Coronary artery (tissue), 2 donors: ENCODE measurements at places on chromosomes 11 and 22.

DNA sequence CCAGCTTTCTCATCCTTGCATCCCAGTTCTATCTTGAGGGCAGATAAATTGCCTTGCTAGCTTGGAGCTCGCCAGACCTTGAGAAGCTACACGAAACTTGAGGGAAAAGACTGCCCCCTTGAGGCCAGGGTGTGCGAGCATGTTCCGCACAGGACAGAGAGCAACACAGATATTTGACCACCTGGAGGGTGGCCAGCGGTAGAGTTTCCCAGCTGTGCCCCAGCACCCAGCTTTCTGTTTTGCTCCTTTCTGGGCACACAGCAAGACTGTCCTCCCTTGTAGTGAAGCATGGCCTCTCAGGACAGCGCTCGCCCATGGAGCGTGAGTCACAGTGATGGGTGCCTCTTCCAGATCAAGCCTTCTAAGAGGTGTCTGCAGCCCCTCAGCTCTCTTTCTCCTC lies 23.5 kb downstream of the SPATA19 start:
- DNase-seq, result peak; percentile 70

- DNase-seq, result no peak
Measured at GRCh38 chr11:7610393-7610792, 62.9 kb downstream of the CYB5R2 start.

GRCh38 chr11:13126430-13126829 lies 117.3 kb downstream of the RASSF10 start:
- DNase-seq, result no peak

DNA sequence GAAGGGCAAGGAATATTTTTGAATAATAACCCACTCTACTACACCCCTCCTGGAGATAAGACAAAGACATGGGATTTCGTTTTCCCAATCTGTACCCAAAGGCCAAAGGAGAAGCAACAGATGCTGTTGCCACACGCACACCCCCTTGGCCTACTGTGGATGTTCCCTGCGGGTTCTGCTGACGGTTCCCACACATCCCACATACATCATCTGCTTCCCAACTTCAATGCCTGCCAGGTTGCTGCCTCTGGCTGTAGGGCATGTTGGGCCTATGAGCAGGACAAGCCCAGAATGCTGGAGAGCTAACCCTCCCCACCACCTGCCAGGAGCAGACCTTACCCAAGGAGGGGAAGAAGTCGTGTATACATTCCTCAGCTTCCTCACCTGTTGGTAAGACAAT lies 13.6 kb upstream of the RBFOX2 start:
- DNase-seq, result no peak

- no peak for DNase-seq
Measured at GRCh38 chr22:46942799-46943785, 180.6 kb downstream of the TBC1D22A start.

DNA sequence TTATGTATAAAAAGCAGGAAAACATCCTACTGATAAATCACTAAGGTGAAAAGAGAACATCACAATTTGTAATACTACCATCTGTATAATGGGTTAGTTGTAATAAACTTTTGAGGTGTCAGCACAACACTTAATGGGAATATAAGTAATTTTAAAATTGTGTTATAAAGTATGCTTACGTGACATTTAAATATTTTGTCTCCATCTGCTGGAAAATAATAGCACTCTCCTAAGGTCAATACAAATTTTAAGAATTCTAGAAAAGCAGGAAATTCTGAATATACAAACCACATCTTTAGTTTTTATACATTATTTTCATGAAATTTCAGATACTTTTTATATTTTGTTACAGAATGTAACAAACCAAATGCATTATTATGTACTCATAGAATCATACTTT lies 19.5 kb downstream of the CWF19L2 start:
- DNase-seq, result no peak

- DNase-seq, result peak; percentile 69
Measured at GRCh38 chr11:2511421-2512369, 66.9 kb downstream of the KCNQ1 start.

- no peak for DNase-seq
Measured at GRCh38 chr11:21603886-21604285, 589.0 kb upstream of the ANO5 start.

DNA sequence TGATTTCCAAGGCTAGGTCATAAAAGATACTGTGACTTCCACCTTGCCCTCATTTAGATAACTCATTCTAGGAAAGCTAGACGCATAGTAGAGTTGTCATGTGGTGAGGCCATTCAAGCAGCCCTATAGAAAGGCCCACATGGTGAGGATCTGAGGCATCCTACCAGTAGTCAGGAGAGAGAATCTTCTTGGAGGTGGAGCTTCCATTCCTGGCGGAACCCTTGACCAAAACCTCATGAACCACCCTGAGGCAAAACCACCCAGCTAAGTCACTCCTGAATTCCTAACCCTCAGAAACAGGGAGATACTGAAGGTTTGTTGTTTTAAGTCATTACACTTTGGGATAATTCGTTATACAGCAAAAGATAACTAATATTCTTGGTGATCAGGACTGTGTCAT lies 2.9 kb upstream of the HDHD5 start:
- DNase-seq, result no peak

DNA sequence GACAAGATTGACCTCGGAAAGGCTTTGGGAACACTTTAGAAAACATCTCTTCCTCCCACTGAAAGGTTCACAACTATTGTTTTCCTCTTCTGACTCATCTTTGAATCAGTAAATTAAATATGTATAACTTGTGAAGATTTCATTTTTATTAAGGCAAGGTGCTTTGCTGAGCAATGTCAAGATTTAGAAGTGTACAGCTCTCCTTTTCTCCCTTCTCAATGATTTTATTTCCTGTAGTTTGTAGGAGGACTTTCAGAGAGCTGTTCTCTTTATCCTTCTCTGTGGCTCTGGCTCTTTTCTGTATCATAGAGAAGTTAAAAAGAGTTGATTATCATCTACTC lies 594.2 kb downstream of the METTL15 start:
- DNase-seq, result no peak

DNA sequence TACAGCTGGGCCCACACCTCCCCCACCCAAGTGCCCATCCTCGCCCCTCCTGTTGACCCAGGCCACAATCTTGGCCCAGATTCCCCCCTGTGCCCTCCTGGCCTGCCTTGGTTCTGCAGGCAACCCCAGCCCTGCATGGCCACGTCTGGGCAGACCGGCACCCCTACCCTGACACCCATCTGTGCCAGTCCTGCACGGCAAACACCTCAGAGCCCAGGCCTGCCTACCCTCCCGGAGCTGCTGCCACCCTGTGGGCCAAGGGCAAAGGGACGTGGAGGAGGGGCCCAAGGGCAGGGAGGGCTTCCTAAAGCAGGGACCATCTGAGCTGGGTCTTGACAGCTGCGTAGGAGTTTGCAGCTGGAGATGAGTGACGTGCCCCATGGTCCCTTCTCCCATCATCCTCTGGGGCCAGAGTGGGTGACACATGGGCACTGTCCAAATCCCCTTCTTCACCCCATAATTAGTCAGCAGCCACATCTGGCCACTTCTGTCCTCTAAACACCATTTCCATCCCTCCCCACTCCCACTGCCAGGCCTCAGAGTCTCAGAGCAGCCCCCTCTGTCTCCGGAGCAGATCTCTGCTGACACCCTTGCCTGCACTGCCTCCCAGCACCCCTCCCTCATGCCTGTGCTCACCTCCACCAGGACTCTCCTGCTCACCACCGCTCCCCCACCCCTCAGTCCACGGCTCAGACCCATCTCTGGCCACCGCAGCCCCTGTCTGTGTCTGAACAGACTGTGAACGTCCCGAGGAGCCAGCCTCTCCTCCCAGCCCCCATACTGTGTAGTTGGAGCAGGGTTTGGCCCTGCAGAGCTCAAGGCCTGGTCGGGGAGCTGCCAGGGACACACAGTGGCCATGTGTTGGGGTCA lies 35.6 kb upstream of the PPARA start:
- DNase-seq, result no peak

GRCh38 chr22:35582861-35583670 lies 34.1 kb downstream of the MB start:
- DNase-seq, result no peak

GRCh38 chr11:64472593-64473455 lies 113.9 kb downstream of the RPS6KA4 start:
- peak; percentile 31 for DNase-seq

GRCh38 chr11:123474994-123475393 lies 44.9 kb downstream of the GRAMD1B start:
- DNase-seq, result no peak

DNA sequence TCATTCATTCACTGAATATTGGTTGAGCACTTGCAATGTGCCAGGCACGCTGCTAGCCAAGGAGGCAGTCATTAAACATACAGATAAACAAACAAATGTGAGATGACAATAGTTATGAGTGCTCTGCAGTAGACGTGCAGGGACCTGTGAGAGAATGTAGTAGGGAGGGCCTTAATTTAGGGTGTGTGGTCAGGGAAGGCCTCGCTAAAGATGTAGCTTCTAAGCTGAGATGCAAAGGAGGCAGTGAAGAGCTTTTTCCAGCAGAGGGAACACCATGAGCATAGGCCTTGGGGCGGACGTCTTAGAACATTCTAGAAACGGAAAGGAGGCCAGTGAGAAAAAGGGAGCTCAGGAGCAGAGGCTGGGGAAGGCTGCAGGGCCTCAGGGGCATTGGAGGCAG lies 789 bp upstream of the NCF4 start:
- no peak for DNase-seq

- DNase-seq, result no peak
Measured at GRCh38 chr11:69654660-69655478, 13.9 kb downstream of the CCND1 start.

DNA sequence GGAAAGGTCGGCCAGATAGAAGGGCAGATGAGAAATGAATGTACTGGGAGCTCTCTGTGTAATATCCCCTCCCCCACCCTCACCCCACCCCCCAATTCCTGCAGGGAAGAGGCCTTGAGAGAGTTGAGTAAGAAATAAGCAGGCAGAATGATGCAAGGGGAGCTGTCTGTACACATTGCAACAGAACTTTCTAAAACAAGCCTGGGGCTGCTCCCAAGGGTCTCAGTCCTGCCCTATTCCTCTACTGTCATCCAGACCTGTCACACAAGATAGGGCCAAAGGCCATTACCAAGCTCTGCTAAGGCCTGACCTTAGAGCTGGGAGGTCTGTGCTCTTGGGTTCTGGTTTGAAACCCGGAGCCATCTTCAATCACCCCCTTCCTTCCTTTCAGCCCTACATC lies 5.7 kb upstream of the DGAT2 start:
- no peak for DNase-seq

- DNase-seq, result no peak
Measured at GRCh38 chr22:48334971-48335370, 1492.7 kb downstream of the BRD1 start.

DNA sequence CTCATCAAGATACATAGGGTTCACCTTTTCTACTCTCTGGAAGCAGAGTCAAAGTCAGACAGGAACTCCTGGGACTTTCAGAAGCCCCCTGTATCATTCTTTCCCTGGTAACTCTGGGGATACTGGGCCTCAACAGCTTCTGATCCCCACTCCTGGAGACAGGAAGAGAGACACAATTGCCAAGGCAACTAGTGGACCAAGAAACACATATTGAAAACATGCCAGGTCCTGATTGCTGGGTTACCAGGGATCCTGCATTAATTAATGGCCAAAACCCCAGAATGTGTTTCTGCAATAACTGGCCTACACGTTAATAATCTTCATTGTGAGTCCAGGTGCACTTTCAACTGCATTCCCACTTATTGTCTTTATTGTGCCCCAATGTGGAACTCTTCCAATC lies 260.8 kb upstream of the POU2AF2 start:
- DNase-seq, result no peak

GRCh38 chr22:35900483-35901168 lies 128.0 kb downstream of the RBFOX2 start:
- no peak for DNase-seq

- peak; percentile 41 for DNase-seq
Measured at GRCh38 chr11:120182372-120182771, 28.5 kb upstream of the OAF start.

DNA sequence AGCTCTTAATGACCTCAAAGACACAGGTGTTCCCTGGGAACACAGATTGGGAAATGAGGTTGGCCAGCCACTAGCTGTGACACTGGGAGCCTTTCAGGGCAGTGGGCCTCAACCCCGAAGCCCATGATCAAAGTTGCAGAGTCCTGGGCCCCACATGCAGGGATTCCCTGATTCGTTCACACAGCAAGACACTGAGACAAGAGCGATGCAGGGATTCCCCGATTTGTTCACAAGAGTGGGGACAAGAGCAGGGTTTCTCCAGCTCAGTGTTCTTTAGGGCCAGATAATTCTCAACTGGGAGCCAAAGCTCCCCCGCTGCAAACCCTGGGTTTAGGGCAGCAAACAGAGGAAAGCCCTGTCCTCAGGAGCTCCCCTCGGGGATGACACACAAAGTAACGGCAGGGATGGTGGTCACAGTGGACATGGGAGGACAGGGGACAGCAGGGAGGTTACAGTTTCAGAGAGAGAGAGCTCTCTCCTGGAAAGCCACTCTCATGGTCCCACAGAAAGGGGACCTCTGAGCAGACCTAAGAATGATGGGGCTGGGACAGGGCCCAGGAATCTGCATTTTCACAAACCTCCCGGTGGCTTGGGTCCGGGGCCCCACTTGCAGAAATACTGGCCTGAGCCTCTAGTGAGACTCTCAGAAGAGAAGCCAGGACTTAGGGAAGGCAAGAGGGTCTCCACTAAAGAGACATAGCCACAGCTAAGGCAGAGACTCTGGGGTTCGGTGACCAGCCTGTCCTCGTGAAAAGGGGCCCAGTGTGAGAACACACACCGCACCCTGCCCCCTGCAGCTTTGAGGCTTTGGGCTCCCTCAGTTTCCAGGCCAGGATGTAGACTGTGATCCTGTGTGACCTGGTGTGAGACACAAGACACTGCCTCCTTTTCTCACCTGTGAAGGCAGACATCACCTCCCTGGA lies 7.4 kb upstream of the GNAZ start:
- DNase-seq, result no peak

DNA sequence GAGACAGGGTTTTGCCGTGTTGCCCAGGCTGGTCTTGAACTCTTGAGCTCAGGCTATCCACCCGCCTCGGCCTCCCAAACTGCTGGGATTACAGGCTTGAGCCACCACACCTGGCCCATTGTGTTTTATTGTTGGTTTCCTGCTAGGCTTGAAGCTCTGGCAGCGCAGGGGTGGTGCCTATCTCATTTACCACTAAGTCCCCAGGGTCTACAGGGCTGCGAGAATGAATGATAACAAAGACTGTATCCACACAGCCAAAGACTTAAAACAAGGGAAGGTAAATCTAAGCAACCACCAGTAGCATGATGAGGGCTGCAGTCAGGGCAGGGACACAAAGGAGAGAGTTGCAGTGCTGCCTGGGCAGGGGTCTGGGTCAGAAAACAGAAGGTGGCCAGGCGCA lies 37.3 kb upstream of the XBP1 start:
- DNase-seq, result no peak

DNA sequence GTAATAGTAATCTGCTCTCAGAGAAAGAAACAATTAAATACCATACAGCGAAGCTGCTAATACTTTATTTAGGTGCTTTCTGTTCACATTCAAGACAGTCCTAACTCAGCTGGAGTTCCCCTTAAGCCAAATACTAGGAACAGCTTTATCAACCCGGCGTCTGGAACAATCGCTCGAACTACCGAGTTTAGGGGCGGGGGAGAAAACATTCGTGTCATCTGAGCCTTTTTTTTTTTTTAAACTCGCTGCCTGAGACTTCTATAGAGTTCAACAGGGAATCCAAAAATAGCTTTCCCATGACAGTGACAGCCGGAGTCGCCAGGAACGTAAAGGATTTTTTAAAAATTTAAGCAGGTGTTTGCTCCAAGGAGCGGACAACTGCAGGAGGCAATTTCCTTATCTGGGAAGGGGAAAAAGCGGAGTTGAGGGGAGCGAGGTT lies 852 bp downstream of the TRAF6 start:
- no peak for DNase-seq
